OCI-LY7 (cell line): ENCODE measurements at places on chromosomes 11 and 22. TPM values are rescaled to one million over a fixed set of nuclear protein-coding genes. Genes with fewer than 3 reads are reported as not detected.

DNA sequence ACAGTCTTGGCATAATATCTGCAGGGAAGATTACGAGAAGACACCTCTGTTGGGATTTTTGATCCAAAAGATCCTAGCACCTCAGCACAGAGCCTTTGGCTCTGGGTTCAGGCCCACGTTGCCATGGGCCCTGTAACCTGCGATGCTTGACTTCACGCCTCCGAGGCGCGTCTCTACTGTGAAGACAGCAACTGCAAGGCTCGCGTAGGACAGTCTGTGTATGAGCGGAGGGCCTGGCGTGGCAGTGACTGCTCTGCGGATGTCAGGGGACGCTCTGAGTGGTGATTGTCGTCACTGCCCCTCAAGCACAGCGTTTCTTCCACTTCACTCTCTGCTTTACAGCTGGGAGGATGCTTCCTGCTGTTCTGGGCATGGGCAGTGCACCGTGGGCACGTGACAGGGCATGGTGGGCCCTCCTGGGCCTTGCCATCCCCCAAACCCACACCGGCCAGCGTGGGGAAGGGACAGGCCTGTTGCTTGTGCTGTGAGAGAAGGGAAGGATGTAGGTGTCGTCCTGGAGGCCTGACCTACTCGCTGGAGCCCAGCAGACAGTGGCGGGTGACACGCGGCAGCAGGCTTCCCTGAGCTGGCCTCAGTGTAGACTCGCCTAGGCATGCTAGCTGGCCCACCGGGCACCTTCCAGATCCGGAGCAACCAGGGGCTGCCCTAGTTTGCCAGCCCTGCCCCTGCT lies 26.5 kb downstream of the GLB1L2 start:
- no peak for DNase-seq

- no peak for DNase-seq
Measured at GRCh38 chr22:29454276-29454675, 15.9 kb downstream of the RFPL1 start.

DNA sequence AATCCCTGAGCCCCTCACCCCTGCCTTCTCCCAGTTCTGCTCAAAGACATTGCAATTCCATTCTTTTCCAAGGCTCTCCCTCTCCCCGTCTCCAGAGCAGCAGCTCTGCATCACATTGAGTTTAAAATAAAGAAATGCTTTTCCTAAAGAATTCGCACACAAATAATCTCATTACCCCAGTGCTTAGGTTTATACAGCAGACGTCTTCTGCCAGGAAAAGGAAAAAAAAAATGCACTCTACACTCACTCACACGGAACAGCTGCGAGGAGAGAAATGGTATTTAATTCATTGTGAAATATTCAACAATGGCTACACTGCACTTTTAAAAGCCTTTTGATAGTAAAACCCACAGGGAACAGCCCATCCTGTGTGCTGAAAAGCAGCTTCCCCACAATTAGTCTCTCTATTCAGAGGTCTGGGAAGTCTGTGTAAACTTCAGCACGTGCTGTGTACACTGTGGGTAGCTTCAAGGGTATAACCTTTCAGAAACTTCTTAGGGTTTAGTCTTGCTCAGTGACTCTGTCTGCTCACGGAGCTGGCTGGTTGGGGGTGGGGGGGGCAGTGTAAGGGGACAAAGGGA lies 42.8 kb downstream of the ETS1 start:
- DNase-seq: no peak

The PRG3 gene
- total RNA-seq: not detected in 2 replicates

The NRGN gene
- total RNA-seq: 15.3 and 16.9 TPM in 2 replicates

- DNase-seq: no peak
Measured at GRCh38 chr11:78832226-78832947, 257.7 kb upstream of the NARS2 start.

The NPTXR gene
- total RNA-seq: 0.08 and 0.11 TPM in 2 replicates

- DNase-seq: no peak
Measured at GRCh38 chr11:37907436-37908218, 1309.6 kb upstream of the RAG2 start.
